ENCODE measurements at places on chromosomes 11 and 22. TPM values are rescaled to one million over a fixed set of nuclear protein-coding genes. Genes with fewer than 3 reads are reported as not detected.

The GSC2 gene
- not detected for total RNA-seq

The SMIM35 gene
- not detected for total RNA-seq

The CCDC15 gene
- total RNA-seq = 2.6 TPM

The CDC42BPG gene
- total RNA-seq = 0.22 TPM

The SCGB2A2 gene
- total RNA-seq = not detected
